ENCODE measurements at places on chromosomes 12 and 14. TPM values are rescaled to one million over a fixed set of nuclear protein-coding genes. Genes with fewer than 3 reads are reported as not detected.

DNA sequence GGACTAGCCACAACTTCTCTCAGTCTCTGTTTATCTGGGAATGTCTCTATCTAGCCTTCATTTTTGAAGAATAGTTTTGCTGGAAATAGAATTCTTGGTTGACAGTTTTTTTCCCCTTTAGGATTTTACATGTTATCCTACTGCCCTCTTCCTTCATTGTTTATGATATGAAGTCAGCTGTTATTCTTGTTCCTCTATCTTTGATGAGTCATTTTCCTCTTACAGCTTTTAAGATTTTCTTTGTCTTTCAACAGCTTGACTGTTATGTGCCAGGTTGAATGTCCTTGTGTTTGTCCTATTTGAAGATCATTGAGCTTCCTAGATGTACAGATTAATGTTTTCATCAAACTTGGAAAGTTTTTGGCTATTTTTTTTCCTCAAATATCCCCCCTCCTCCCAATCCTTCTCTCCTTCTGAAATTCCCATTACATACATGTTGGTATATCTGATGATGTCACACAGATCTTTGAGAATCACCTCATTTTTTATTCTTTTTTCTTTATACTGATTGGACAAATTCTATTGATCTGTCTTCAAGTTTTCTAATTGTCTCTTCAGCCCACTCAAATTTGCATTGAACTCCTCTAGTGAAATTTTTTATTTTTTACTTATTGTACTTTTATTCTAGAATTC, 4.5 kb upstream of the GOLGA5 start:
- no peak overlapping the region for H3K27ac ChIP-seq
- no peak for DNase-seq
- H3K36me3 ChIP-seq = no peaks in the 10 kb centered on the region
- peaks cover under 1% of the 10 kb centered on the region for H3K4me1 ChIP-seq

DNA sequence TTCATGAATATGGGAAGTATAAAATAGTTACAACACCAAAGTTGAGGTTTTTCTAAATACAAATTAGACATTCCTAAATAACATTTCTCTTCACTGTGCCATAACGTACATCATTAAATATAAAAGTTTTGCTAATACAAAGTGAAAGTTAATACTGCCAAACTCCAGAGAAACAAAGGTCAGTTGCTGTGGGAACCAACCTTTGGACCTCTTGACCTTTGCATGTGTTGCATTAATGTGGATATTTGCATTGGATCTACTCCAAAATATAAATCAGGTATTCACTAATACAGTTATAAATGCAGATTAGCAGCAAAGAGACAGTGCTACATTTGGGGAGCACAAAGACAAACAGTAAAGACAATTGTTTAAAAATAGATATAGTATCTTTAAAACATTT, 366.0 kb upstream of the USP15 start:
- no peaks in the 10 kb centered on the region for H3K36me3 ChIP-seq
- no peaks in the 10 kb centered on the region for H3K27me3 ChIP-seq
- no peak overlapping the region for H3K4me3 ChIP-seq

DNA sequence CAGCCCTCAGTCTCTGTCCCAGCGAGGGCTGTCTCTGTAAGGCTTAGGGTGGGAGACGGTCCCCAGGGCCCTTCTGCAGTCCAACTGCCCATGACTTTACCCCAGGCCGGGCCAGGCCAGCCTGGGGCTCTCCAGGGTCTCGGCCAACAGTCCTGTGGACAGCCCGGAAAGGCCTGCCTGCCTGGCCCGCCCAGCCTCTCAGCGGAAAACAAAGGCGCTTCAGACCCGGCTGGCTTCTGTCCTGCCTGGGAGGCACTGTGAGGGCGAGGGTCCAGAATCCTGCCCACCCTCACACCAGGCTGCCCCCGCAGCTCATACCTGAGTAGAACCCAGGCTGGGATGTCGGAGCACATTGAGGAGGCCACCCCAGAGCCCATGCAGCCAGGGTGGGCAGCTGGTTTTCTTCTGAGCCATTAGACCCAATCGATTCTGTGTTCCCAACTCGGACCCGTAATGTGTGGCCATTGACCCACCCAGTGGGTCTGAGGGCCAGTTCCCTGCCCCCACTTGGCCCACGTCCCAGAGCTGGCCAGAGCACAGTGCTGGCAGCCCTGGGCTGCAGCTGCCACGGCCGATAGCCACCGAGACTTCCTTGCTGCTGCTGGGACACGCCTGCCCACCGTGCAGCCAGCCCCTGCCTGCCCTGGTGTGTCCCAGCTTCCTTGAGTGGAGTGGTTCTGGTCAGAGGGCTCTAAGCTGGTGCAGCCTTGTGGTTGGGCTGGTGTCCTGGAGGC, 1.6 kb downstream of the CRIP2 start:
- no peak overlapping the region for H3K27ac ChIP-seq
- H3K27me3 ChIP-seq = no peaks in the 10 kb centered on the region
- peaks cover 72% of the 10 kb centered on the region for H3K4me1 ChIP-seq
- no peak for DNase-seq
- no peaks in the 10 kb centered on the region for H3K36me3 ChIP-seq

- no peak overlapping the region for H3K4me3 ChIP-seq
- peaks cover 7% of the 10 kb centered on the region for H3K27me3 ChIP-seq
- DNase-seq = no peak
- H3K4me1 ChIP-seq = no peaks in the 10 kb centered on the region
- H3K36me3 ChIP-seq = no peaks in the 10 kb centered on the region
- no peak overlapping the region for H3K27ac ChIP-seq
These were observed 11.1 kb downstream of the SVOP start for GRCh38 chr12:109009766-109010165.

DNA sequence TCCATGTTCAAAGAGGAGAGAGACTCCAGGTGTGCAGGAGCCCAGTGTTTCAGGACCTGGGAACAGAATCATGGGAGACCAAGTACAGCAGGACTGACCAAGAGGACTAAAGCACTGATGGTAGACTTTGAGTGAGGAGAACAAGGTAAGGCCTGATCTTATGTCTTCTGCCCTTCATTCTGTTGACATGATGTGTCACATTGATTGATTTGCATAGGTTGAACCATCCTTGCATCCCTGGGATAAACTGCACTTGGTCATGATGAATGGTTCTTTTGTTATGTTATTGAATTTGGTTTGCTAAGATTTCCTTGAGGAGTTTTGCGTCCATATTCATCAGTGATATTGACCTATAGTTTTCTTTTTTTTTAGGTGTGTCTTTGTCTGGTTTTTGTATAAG, 497.0 kb downstream of the TMEM121 start:
- no peak for DNase-seq
- no peak overlapping the region for H3K27ac ChIP-seq
- no peak overlapping the region for H3K4me3 ChIP-seq

HCAR2 gene
- not detected for total RNA-seq

GRCh38 chr14:91674911-91675310, 57.0 kb downstream of the CATSPERB start:
- DNase-seq = no peak
- H3K27ac ChIP-seq = no peak overlapping the region
- no peaks in the 10 kb centered on the region for H3K36me3 ChIP-seq
- H3K4me1 ChIP-seq = no peaks in the 10 kb centered on the region

- no peaks in the 10 kb centered on the region for H3K27me3 ChIP-seq
- H3K4me3 ChIP-seq = no peak overlapping the region
- no peak for DNase-seq
- H3K4me1 ChIP-seq = no peaks in the 10 kb centered on the region
These were observed 102.7 kb downstream of the GPR135 start for GRCh38 chr14:59362513-59362912.

- peak; percentile 16 for DNase-seq
- H3K4me1 ChIP-seq = peaks cover 17% of the 10 kb centered on the region
- peak overlapping the region; percentile 16 for H3K4me3 ChIP-seq
- no peaks in the 10 kb centered on the region for H3K27me3 ChIP-seq
- H3K27ac ChIP-seq = no peak overlapping the region
- H3K36me3 ChIP-seq = peaks cover 57% of the 10 kb centered on the region
These were observed 100.7 kb downstream of the ELK3 start for GRCh38 chr12:96294831-96295230.

- peak; percentile 77 for DNase-seq
- peak overlapping the region; percentile 75 for H3K4me3 ChIP-seq
- H3K27ac ChIP-seq = peak overlapping the region; percentile 67
- H3K4me1 ChIP-seq = peaks cover 31% of the 10 kb centered on the region
- no peaks in the 10 kb centered on the region for H3K27me3 ChIP-seq
- peaks cover 12% of the 10 kb centered on the region for H3K36me3 ChIP-seq
These were observed 40.5 kb downstream of the GALC start for GRCh38 chr14:87952307-87953094.

C14orf180 gene
- total RNA-seq = not detected

DNA sequence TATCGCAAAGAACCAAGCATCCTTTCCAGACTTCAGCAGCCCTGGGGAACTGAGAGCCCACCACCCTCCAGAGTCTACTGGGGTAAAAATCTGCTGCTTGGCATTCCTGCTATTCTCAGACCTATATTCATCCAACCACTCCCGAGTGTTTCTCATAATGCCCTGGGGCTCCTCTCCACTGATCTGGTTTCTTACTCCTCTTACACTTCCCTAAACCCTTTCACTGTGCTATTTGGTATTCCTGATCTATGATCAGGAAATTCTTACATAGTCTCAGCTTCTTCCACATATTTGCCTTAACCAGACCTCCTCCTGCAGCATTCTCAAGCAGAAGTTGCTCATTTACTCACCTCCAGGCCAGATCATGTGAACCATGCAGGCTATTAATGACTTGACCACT, 82.4 kb downstream of the SYT10 start:
- no peak overlapping the region for H3K4me3 ChIP-seq
- DNase-seq = no peak
- no peak overlapping the region for H3K27ac ChIP-seq
- H3K27me3 ChIP-seq = no peaks in the 10 kb centered on the region
- H3K36me3 ChIP-seq = no peaks in the 10 kb centered on the region

GRCh38 chr14:75961662-75962061, 20.1 kb downstream of the TGFB3 start:
- no peak for DNase-seq
- no peak overlapping the region for H3K4me3 ChIP-seq
- H3K4me1 ChIP-seq = no peaks in the 10 kb centered on the region
- H3K27ac ChIP-seq = no peak overlapping the region
- H3K36me3 ChIP-seq = peaks cover 3% of the 10 kb centered on the region

- H3K27me3 ChIP-seq = no peaks in the 10 kb centered on the region
- no peaks in the 10 kb centered on the region for H3K36me3 ChIP-seq
These were observed 110.4 kb downstream of the ZFP36L1 start for GRCh38 chr14:68682166-68683103.

FGF23 gene
- not detected for total RNA-seq

MYRFL gene
- total RNA-seq = not detected

DNA sequence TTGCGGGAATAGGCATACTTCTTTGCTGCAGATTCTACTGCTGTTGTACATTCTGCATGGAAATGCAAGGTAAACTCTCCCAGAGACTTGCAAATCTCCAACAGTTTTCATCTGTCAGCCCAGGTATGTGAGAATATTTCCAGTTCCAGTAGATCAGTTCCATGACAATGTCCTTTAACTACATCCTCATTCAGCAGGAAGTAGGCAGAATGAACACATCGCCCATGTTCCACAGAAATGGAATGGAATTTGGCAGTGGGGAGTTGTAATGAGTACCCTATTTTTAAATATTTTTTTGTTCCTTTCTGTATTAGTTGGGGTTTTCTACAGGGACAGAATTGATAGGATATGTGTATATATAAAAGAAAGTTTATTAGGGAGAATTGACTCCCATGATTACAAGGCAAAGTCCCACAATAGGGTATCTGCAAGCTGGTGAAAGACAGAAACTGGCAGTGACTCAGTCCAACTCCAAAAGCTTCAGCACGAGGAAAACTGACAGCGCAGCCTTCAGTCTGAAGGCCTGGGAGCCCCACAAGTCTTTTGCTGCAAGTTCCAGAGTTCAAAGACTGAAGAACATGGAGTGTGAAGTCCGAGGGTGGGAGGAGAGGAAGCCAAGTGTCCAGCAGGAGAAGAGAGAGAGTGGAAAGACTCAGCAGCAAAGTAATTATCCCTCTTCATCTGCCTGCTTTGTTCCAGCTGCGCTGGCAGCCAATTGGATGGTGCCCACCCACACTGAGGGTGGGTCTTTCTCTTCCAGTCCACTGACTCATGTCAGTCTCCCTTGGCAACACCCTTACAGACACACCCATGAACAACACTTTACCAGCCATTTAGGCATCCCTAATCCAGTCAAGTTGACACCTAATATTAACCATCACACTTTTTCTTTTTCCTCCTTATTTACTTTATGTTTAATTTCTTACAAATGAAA, 110.4 kb upstream of the SCAF11 start:
- no peak for DNase-seq
- H3K36me3 ChIP-seq = no peaks in the 10 kb centered on the region
- H3K4me3 ChIP-seq = no peak overlapping the region
- no peaks in the 10 kb centered on the region for H3K4me1 ChIP-seq
- no peak overlapping the region for H3K27ac ChIP-seq

G2E3 gene
- total RNA-seq = 23.9 TPM

DNA sequence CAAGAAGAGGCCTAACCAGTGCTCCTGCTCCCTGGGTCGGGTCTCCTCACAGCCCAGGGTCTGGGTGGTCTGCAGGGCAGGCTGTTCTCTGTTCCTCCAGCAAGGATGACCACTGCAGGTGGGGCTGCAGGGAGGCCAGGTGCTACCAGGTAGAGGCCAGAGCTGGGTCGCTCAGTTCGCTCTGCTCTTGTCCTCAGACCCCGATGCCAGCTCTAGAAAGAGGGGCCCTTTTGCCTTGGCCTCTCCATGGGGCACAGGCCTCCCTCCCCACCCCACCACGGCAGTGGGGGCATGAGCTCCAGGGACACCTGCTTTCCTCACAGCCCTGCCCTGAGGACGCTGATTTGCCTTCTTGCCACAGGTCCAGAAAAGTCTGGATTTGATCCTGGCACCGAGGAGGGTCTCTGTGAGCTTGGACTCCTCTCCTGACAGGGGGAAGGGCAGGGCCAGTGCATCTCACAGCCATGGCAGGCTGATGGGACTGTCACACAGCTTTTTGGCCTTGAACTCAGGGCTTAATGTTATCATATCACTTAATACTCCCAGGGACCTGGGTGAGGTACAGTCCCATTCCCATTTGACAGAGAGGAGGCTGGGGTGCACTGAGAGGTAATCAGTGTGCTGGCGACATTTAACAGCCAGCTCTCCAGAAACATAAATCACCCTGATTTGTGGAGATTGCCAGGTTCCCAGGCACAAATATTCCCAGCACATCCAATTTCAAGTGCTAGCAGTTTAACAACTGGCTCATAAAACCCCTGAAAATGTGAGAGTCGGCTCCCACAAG, 273.0 kb upstream of the SFSWAP start:
- H3K36me3 ChIP-seq = no peaks in the 10 kb centered on the region
- no peak for DNase-seq
- no peaks in the 10 kb centered on the region for H3K27me3 ChIP-seq
- H3K4me3 ChIP-seq = no peak overlapping the region

HPD gene
- not detected for total RNA-seq

SPSB2 gene
- total RNA-seq = 8.2 TPM
